ENCODE measurements at places on chromosomes 1 and 21. TPM values are rescaled to one million over a fixed set of nuclear protein-coding genes. Genes with fewer than 3 reads are reported as not detected.

- DNase-seq = peak; percentile 37
- H3K36me3 ChIP-seq = no peaks in the 10 kb centered on the region
Observed at GRCh38 chr1:111593403-111594305, 25.9 kb upstream of the RAP1A start.

- H3K27ac ChIP-seq = no peak overlapping the region
- H3K4me1 ChIP-seq = no peaks in the 10 kb centered on the region
- H3K4me3 ChIP-seq = no peak overlapping the region
- DNase-seq = no peak
- no peaks in the 10 kb centered on the region for H3K36me3 ChIP-seq
Observed at GRCh38 chr1:155472491-155473083, 90.0 kb downstream of the ASH1L start.

DNA sequence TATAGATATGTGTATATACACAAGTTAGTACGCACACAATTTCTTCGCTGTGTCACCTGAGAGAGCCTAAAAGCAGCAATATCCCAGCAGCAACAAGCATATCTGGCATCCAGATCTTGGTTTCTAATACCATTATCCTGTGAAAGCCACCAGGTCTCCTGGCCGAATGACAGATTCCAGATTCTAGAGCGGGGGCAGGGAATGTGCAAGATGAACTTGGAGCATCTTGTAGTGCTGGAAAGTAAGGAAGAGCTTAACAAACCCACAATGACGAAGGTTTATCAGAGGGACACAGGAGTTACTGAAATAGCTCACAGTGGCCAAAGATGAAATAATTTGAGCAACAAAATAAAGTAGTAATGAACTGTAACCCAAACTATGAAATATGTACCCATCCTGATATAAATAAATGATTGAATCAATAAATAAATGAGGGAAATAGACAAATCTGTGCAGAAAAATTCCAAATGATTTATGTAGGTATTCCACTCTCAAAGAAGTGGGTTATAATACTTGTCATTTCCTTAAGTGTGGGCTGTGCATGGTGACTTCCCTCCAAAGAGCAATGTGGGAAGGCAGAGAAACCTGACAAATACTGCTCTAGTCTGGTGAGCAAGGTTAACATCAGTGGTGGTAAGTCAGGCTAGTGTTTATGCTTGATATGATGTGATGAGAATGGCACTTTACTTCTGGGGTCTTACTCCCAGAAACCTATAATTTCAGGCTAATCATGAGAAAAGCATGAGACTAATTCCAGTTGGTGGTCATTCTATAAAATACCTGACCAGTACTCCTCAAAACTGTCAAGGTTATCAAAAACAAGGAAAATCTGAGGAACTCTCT, 67.9 kb downstream of the LRRC8D start:
- H3K4me3 ChIP-seq = no peak overlapping the region
- no peaks in the 10 kb centered on the region for H3K27me3 ChIP-seq
- H3K36me3 ChIP-seq = no peaks in the 10 kb centered on the region
- peaks cover 33% of the 10 kb centered on the region for H3K4me1 ChIP-seq
- no peak overlapping the region for H3K27ac ChIP-seq

GRCh38 chr1:226679262-226679661, 59.8 kb downstream of the ITPKB start:
- H3K27me3 ChIP-seq = no peaks in the 10 kb centered on the region
- H3K36me3 ChIP-seq = no peaks in the 10 kb centered on the region
- DNase-seq = no peak
- no peak overlapping the region for H3K4me3 ChIP-seq

The ERICH3 gene
- total RNA-seq = not detected

DNA sequence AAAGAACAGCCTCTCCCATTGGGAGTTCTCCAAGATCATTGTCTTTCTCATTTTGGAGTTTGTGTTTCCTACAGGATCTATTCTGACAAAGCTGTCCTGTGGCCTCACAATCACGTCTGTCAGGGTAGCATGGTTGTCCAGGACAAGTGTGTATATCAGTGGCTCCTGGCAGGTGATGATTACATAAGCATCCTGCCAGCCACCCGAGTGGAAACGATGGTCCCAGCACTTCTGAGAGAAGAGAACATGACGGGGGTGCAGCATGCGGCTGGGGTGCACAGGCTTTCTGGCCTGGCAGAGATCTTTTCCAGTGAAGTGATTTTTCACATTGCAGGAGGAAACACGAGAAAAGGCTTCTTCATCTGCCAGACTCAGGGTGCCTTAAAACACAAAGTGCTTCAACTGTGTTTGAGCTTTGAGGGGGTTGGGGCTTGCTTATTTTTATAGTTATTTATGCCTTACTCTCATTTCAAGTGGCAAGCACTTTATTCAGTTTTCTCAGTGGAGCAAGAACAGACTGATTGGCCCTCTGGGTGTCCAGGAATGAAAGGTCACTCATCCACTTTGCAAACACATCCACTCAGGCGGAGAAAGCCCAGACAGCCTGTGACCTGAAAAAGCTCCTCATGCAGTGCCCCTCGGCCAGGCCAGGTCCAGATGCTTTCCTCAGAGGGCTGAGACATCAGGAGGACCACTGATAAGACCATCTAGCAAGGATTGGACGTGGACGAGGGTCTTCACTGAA, 186.0 kb downstream of the DUSP10 start:
- H3K4me1 ChIP-seq = no peaks in the 10 kb centered on the region
- no peak for DNase-seq
- no peak overlapping the region for H3K4me3 ChIP-seq
- no peaks in the 10 kb centered on the region for H3K36me3 ChIP-seq
- no peaks in the 10 kb centered on the region for H3K27me3 ChIP-seq

DNA sequence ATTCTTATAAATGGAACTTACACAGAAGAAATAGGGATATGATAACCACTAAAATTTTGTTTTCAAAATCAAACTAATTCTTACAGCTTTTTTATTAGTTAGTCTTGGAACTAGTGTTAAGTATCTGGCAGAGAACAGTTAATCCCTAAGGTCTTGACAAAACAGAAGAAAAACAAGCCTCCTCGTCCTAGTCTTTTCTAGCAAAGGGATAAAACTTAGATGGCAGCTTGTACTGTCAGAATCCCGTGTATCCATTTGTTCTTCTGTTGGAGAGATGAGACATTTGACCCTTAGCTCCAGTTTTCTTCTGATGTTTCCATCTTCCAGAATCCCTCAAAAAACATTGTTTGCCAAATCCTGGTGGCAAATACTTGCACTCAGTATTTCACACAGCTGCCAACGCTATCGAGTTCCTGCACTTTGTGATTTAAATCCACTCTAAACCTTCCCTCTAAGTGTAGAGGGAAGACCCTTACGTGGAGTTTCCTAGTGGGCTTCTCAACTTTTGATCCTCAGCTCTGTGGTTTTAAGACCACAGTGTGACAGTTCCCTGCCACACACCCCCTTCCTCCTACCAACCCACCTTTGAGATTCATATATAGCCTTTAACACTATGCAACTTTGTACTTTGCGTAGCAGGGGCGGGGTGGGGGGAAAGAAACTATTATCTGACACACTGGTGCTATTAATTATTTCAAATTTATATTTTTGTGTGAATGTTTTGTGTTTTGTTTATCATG, 42.3 kb upstream of the LAMC2 start:
- H3K36me3 ChIP-seq = no peaks in the 10 kb centered on the region
- peaks cover 19% of the 10 kb centered on the region for H3K4me1 ChIP-seq
- no peak for DNase-seq
- H3K27ac ChIP-seq = no peak overlapping the region
- H3K4me3 ChIP-seq = no peak overlapping the region

GRCh38 chr1:245754463-245754961, 599.7 kb downstream of the KIF26B start:
- H3K4me1 ChIP-seq = no peaks in the 10 kb centered on the region
- no peak overlapping the region for H3K4me3 ChIP-seq
- no peaks in the 10 kb centered on the region for H3K27me3 ChIP-seq
- H3K27ac ChIP-seq = no peak overlapping the region

The ATAD3C gene
- 0.84 TPM for total RNA-seq

DNA sequence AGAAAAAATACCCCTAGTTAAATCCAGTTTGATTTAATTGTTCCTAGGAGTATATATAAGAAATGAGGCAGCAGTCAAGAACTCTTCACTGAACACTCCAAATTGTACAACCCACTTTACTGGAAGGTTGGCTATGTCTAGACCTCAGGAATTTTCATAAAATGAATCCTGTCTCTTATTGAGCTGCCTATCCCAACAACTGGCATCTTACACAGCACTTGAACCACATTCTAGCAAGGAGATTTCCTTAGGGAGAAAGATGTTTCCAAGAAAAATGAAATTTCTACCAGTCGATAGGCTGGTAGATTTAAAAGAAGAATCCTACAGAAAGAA, 16.3 kb downstream of the RNF19B start:
- no peak overlapping the region for H3K4me3 ChIP-seq
- no peak for DNase-seq
- H3K36me3 ChIP-seq = no peaks in the 10 kb centered on the region

GRCh38 chr1:110083866-110084226, 13.4 kb upstream of the ALX3 start:
- peaks cover under 1% of the 10 kb centered on the region for H3K4me1 ChIP-seq
- no peaks in the 10 kb centered on the region for H3K27me3 ChIP-seq
- DNase-seq = no peak
- no peak overlapping the region for H3K4me3 ChIP-seq

DNA sequence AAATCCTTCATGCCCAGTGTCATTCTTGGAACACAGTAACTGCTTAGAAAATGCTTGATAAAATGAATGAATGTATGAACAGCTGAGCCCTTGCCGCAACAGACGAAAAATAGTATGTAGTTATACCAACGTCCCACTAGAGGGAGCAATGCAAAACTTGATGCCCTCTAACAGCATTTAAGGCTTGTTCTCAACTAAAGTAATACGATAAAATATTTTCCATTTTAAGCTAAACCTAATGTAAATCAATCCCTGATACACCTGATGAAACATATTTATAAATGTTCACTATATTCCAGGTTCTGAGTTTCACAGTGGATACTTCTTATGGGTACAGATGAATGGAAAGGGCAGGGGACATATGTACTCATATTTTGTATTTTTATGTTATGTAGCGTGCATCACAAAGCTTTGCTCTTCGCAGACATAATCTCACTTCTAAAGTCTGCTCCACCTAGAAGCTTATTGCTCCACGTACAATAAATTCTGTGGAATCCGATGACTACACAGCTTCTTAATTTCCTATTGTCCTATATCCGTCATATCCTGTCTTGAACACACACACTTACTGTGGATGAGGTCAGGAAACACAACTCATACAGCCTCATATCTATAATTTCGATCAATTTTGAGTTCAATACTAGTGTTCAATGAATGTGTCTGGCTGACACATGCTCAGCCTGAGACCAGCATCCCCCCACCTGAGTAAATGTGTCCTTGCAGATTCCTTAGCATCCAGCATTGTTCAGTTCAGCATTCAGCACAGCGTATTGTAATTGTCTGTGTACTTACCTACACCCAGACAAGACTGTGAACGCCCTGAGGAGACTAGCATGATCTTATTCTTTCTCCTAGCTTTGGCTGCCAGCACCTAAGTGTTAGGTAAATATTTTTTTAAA, 4.4 kb upstream of the UTP25 start:
- no peak for DNase-seq
- H3K27ac ChIP-seq = no peak overlapping the region
- no peaks in the 10 kb centered on the region for H3K36me3 ChIP-seq
- H3K4me3 ChIP-seq = no peak overlapping the region

The DNAJC28 gene
- 2.7 TPM for total RNA-seq
